ENCODE measurements at places on chromosomes 2 and 18. TPM values are rescaled to one million over a fixed set of nuclear protein-coding genes. Genes with fewer than 3 reads are reported as not detected.

Gene GRHL1
- 0.50 TPM for polyA plus RNA-seq

Gene ASIC4
- polyA plus RNA-seq: not detected

Gene SERPINB13
- polyA plus RNA-seq: not detected

Gene B3GNT7
- polyA plus RNA-seq: 4.5 TPM

- peak; percentile 51 for DNase-seq
Measured at GRCh38 chr2:23940718-23941620, 706 bp downstream of the UBXN2A start.

GRCh38 chr2:71603851-71604725, 150.7 kb downstream of the DYSF start:
- no peak for DNase-seq

GRCh38 chr2:73685764-73686438, 43.7 kb upstream of the NAT8 start:
- no peak for DNase-seq

- no peak for DNase-seq
Measured at GRCh38 chr18:8938817-8939216, 163.7 kb upstream of the NDUFV2 start.

DNA sequence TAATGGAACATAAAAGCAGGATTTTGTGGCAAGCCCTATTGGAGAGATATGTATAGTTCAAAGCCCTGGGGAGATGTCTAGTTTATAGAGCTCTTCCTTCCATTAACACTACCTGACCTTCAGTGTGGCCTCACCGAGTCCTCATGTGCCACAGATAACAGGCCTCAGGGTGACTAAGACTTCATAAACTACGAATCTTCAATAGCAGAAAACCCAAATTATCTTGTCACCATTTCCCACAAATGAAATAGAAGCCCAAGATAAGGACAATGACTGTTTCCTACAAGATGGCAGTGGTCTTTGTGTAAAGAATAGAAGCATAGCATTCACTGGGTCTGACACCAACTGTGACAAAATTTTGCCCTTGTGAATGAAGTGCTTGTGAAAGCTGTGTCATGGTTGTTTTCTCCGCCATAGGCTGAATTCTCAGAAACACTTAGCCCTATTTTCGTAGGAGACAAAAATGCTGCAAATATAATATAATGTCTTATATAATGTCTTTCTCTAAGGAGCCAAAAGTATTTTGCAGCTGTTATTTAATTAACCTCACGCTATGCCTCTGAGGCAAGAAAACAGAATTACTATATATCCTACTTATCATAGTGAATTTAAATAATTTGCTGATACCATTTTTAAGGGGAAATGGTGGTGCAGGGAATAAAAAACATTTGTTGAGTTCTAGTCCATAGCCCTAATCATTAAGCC, 136.7 kb upstream of the CWC22 start:
- no peak for DNase-seq

DNA sequence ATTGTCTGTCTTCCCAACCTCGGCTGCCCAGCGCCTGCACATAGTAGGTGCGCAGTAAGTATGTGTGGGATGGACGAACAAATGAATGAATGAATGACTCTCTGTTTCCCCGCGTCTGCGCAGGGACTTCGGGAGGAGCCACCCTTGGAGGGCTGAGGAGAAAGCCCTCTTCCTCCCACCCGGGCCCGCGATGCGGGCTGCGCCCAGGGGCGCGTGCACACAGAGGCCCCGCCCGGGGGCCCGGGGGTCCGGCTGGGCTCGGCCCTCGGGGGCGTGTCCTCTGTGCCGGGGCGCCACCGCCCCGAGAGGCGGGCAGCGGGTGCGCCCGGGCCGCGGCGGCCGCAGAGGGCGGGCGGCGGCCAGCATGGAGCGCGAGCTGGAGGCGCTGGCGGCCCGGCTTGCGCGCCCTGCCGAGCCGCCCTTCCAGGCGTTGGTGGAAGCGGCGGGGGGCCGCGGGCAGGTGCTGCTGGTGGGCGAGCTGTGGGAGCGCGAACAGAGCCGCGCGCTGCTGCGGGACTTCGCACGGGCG, at the start of gene C2orf72:
Gene C2orf72 (plus strand): TSS at position 322 of the 529 bp plus-strand sequence. CDS start 43 bp downstream, at position 365.
- DNase-seq: no peak

DNA sequence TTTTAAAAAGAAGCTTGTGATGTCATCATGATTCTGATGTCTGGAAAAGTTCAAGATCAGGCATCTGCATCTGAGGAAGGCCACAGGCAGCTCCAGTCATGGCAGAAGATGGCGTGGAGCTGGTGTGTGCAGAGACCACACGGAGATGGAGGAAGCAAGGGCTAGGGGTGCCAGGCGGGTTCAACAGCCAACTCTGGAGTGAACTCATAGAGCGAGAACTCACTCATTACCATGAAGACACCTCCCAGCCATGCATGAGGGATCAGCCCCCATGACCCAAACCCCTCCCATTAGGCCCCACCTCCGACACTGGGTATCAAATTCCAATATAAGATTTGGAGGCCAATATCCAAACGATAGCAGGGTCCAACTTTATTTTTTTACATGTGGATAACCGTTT, 61.6 kb downstream of the KCNG2 start:
- DNase-seq: no peak

DNA sequence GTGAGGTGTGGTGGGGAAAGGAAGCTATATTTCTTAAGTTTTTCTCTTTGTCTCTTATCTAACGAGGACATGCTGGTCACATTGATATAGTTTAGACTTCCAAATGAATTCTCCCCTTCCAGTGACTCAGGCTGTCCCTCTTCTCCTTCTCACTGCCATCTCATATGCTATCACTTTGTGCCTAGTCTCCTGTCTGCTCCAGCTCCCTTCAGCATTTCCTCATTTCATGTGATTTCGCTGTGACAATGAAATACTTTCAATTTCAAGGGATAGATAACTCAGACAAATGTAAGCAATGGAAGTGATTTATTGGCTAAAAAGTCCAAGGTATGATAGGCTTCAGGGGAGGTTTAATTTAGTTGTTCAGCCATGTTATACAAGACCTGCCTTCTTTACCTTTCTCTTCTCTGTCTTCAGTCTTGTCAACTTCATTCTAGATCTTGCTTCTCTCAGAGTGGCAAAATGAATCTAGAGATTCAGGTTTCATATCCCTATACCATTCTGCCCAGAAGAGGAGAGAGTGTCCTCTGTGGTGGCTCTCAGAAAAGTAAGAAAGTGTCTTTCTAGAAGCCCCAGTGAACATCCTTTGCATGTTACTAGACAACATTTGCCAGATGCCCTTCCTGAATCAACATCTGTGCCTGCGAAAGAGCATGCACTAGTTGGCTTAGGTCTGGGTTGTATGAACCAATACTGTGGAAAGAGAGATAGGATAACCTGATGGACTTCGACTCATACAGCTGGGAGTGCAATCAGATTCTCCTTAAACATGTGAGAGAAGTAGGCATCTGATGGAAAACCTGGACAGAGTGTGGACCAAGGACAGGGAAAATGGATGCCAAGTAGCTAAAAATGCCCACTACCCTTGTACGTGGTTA, 29.9 kb upstream of the GPR155 start:
- DNase-seq: no peak

All from GM12878 (cell line).